Stimulated activated CD4-positive, alpha-beta T cell treated with anti-CD3 and anti-CD28 coated beads, Interleukin-1b, Interleukin-23, amount 100 ng/mL, for 24 hours (primary cell): ENCODE measurements at places on chromosomes 1 and 21.

DNA sequence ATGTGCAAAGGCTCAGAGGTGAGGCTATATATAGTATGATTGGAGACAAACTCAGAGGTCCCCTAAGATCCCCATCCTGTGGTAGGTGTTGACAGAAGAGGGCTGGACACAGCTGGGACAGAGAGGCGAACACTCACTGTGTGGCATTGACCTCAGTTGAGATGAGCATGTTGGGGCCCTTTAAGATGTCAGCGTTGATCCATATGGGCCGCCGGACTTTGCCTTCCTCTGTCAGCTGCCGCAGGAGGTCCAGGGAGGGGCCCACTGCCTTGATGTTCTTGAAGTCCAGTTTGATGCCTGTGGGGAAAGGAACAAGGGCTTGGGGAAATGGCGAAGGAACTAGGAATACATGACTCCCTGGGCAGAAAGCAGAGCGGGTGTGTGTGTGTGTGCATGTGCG lies 8.8 kb downstream of the FAM151A start:
- no peak for DNase-seq

DNA sequence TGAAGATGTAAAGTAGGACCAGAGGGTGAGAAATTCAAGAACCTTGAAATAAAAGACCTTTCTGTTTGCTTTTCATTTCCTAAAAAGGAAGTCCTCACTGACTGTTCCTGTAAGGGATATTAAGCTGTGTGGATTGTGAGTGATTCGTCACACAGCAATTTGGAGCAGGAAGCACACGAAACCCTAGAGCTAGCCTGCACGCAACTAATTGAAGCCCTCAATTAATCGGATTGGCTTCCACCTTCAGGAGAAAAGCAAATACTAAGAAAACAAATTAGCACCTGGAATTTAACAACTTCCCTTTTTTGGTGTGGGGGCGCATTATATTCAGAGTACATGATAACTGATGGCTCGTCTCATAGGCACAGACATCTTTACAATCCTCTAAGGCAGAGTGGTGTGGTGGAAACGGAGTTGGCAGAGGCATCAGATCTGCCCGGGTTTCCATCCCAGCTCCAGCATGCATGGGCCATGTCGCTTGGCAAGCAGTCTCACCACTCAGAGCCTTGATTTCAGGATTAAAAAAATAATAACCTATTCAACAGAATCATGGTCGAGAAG lies 95.2 kb downstream of the KCNJ15 start:
- no peak for DNase-seq

- no peak for DNase-seq
Measured at GRCh38 chr1:89206373-89206772, 7.6 kb upstream of the GBP4 start.

DNA sequence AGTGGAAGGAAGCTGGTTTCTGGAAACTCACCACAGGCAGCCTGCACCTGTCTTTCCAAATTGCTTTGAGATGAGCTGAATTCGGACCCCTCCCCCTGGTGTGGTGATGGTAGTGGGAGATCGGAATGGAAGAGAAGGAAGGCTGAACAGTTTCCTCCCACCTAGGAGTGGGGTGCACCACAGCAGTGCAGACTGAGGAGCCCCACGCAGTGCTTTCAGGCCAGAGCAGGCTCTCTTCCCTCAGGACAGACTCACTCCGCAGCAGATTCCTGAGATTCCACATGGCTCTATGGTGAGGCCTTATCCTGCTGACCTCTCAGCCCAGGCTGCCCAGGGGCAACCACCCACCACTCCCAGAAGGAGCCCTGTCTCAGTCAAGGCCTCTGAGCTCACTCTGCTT lies 80.9 kb downstream of the ATP1A1 start:
- DNase-seq, result no peak

DNA sequence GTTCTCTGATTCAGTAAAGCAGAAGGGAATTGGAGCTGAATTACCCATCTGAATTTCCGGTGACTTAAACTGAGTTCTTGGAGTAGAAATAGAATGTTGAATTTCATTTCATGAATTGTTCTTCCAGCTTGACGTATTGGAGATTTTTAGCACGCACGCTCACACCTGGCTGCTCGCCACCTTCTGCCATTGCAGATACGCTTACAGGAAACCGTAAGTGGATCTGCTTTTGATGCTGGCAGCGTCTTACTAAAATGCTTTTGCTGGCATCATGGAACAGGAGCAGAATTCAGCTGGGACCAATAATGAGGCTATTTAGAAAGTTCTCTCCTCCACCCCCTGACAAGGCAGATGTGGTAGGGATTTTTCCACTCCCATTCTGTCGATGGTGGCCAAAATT lies 17.7 kb upstream of the ELAVL4 start:
- DNase-seq, result no peak

DNA sequence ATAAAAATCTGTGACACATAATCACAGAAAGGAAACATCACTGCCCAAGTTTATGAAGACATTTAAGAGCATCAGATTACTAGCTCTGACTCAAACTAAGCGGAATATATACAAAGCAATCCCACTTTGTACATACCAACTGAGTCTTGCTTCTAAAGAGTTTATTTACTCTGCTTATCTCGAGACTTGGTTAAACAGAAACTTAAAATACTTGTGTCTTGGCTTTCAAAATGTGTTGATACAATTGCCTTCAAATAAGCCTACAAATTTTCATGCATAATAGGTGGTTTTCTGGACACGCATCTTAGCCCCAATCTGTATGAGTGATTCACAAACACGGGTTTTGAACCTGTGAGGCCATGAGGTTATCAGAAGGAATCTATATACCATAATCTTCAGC lies 21.0 kb downstream of the CD160 start:
- DNase-seq, result no peak

- DNase-seq, result no peak
Measured at GRCh38 chr1:234271243-234271606, 102.0 kb upstream of the COA6 start.

DNA sequence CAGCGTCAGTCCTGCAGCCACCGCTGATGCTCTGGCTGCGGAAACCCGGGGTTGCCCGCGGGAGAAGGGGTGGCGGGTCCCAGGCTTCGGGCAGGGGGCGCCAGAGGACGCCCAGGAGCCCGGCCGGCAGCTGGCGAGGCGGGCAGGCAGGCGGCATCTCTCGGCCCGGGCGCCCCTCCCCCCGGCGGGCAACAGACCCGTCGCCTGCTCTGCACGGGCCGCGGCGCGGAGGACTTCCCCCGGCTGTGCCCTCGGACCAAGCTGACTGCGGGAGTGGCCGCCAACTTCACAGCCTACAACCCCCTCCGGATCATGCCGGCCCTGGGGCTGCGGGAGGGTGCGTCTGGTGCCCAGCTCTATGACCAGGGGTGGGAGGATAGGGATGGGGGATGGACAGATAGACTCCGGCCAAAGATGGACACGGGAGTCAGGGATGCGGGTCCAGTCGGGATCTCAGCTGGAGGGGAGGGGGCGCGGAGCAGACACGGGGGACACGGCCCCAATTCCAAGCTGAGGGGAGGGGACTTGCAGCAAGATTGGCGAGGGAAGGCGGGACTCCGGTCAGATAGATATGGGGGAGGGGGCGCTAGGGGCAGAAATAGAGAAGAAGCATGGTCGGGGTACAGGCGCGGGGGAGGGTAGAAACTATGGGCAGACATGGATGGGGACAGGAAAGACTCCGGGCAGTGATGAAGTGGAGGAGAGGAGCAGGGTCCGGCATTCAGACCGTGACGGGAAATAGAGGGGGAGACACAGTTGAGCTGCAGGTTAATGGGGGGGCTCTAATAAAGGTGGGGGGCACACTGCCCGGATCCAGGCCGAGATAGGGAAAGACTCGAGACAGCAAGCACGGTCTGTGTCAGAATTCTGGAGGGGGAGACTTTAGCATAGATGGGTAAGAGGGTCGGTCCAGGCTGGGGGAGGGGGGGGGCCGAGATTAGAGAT lies 1.1 kb downstream of the ADGRB2 start:
- peak; percentile 39 for DNase-seq

DNA sequence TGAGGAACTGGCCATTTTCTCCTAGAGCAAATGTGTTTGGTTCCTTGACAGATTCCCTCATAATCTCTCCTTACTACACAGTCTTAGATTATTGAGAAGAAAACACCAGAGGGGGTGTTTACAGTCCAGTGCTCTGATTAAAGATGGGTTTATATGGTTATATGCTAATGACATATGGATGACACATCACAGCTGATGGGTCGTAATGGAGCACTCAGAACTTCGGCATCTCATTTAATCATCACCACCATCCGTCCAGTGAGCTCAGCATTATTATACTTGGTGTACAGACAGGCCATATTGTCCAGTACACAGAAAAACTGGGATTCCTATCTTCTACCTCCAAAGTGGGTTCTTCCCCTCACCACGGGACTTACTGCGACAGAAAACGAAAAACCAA lies 22.3 kb upstream of the NR5A2 start:
- DNase-seq, result no peak

DNA sequence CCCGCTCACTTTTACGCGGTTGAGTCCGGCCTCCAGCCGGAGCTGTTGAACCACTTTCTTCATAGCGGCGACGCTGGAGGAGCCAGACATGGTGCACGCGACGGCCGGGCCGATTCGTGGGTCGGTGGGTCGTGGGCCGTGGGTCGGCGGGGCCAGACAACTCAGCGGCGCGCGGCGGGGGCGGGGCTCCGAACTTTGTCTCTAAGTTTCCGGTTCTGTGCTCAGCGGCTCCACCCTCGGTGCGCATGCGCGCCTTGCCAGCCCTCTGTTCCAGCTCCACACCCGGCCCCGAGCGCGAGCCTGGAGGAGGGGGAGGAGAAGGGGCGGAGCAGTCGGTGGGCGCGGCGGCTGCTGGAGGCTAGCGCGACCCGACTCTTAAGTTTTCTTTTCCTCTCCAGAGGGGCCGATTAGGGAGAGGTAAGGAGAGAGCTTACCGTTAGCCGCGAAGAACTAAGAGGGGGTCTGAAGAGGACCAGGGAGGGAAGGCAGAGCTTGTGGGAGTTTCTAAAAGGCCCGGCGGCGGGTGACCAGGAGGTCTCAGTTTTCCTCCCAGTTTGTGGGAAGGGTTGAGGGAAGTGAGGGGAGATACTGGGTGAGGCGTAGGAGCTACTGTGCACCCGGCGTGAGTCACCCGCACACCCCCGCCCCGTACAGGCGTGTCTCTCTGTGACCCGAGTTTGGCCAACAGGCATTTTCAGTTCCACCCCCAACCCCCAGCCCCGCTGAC lies at the start of the genes GNG5 and SPATA1:
TSS of gene GNG5 (minus strand) at position 580 of the 727 bp plus-strand sequence. CDS start at position 90, 490 bp downstream.
TSS of gene SPATA1 (plus strand) at position 385 of the 727 bp plus-strand sequence. CDS start 9,974 bp downstream, outside the sequence.
- peak; percentile 97 for DNase-seq

- no peak for DNase-seq
Measured at GRCh38 chr1:232137066-232137465, 492.9 kb downstream of the SIPA1L2 start.

DNA sequence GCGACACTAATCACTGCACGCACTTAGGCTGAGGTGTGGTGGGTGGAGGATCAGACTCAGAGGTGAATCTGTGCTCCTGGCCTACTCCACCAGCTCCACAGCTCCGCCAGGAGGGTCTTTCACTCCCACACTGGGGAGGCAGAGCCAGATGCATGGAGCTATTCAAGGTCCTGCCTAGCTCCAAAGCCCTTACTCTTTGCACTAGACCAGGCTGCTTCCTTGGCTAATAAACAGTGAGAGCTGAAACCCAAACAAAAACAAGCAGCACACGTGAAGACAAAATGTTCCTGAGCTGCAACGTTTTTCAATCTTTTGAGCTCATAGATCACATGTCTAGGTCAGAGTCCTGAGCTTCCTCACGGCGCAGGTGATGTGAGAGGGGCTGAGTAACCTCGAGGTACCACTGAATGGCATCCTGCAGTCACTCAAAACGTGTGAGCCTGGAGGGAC lies 19.2 kb downstream of the CAPZB start:
- no peak for DNase-seq

DNA sequence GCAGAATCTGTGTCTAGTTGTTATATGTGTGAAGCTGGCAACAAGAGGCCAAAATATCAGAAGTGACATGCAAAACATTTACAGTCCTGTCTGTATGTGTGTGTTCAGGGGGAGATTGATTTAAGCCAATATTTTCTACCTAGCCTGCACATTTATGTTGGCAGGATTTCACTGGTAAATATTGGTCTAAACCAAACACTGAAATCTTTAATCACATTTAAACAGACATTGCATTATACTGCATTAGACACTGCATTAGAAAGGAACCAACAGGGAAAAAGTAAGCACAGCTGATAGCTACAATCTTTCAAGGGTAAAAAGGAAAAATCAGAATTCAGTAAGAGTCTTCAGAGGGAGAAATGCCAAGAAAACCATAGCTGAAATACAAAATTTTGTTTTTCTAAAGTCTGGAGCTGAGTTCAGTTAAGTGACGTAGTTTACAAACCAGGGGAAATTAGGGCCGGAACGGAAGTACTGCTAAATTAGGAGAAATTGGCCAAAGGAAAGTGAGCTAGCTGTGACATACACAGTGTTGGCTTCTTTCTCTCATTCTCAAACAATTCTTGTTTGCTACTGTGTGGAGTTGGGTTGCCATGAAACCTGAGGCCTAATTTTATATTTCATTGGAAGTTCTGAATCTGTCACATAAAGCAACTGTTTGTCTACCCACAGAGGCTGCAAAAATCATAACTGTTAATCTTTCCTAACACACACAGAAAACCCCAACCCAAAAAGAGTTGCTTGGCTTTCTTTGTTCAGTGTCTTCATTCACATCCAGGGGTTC lies 217.3 kb upstream of the SGIP1 start:
- DNase-seq, result no peak

DNA sequence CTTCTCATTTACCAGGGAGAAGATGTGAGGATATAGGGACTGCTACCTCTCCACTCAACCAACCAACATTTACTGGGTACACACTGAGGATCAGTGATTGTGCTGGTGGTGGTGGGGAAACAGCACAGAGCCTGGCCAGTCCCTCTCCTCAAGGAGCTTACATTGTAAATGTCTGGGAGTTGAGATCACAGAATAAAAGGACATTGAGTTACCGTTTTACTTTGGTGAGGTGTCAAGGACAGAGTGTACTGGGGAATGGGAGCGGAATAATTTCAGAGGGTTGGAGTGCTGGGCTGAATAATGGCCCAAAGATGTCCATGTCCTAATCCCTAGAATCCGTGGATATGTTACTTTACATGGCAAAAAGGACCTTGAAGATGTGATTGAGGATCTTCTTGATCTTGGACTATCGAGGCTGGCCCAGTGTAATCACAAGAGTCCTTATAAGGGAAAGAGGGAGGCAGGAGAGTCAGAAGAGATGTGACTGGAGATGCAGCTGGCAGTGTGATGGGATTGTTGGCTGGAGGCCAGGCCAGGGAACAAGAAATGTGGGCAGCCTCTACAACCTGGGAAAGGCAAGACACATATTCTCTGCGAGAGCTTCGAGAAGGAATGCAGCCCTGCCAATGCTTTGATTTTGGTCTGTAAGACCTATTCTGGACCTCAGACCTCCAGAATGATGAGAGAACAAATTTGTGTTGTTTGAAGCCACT lies 26.6 kb upstream of the RWDD3 start:
- DNase-seq, result no peak

DNA sequence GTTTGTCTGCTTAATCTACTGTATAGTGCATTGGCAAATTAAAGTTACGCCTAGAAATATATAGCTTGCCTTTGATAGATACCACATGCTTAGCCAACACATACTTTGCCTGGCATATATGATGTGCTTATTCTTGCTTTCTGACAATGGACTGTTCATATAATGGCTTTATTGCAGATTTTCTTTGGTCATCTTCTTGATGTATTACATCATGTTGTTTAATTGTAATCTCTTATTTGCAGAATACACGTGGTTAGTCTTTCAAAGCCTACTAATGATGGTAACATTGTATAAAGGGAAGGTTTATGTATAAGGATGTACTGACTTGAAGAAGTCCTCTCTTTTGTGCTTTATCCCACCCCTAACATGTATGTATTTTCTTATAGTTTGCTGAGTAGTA lies 201.5 kb downstream of the PDE4B start:
- no peak for DNase-seq

- DNase-seq, result no peak
Measured at GRCh38 chr21:36841866-36842265, 124.6 kb downstream of the HLCS start.

- DNase-seq, result peak; percentile 59
Measured at GRCh38 chr1:1213345-1214265, at the start of gene TNFRSF4. Gene TNFRSF4, minus strand, starts transcription at chr1:1214153. Its CDS starts 26 bp downstream, at chr1:1214127.

GRCh38 chr1:112048421-112048820 lies 59.0 kb upstream of the KCND3 start:
- no peak for DNase-seq
